Kidney glomerular epithelial cell (primary cell): ENCODE measurements at places on chromosomes 3 and 15.

- DNase-seq = peak; percentile 45
Measured at GRCh38 chr3:174125267-174125824, 727.8 kb downstream of the NLGN1 start.

DNA sequence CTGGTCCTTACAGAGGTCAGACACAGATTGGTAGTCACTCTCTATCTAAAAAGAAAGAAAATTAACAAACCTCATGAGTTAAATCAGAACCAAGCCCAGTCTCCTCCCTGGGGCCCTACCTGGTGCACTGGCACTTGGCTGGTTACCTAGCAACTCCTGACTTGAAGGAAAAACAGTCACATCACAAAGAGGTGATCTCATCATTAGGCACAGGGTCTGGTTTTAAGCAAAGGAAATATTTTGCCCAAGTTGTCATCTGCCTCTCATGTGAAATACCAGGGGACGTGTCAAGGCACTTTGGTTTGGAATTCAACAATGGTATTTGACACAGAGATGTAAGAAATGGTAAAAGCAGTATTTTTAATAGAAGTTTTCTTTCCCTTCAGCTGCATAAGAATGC is 47.7 kb upstream of the FMN1 start:
- DNase-seq = peak; percentile 98

DNA sequence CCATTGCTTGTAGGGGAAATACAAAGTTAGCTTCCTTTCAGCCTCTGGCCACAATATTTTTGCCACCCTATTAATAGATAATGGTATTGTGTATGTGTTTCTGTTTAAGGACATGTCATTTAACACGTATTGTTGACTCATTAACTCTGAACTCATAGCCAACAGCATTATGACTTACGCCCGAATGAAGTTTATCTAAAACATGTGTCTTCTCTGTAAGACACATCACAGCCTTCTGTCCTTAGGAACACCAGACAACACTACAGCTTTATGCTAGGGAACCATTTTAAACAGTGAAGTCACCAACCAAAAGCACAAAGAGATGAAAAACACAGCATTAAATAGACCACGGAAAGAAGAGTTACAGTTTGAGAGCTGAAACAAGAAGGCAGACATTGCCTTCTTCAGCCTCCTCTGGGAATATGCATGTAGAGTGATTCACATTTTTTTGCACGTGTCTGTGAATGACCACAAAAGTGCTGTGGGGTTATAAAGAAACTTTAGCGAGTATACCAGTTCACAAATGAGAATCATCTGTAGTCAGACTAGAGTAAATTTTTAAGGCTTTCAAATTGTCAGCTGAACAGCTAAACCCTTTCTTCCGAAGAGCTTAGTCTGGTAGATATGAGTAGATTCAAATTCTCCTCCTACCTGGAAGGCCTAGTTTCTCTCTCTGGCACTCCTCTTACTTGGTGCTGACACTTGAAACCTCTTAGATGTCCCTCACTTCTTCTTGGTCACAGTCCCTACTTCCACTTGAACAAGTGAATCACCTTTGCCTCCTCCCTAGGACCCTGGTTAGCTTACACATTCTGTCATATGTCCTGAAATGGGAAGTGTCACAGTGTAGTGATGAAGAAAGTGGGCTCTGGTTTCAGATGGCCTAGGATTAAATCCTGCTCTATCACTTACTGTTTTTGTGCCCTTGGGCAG is 32.2 kb downstream of the MCTP2 start:
- no peak for DNase-seq

GRCh38 chr3:187011915-187012314 is 81.6 kb downstream of the ST6GAL1 start:
- no peak for DNase-seq

DNA sequence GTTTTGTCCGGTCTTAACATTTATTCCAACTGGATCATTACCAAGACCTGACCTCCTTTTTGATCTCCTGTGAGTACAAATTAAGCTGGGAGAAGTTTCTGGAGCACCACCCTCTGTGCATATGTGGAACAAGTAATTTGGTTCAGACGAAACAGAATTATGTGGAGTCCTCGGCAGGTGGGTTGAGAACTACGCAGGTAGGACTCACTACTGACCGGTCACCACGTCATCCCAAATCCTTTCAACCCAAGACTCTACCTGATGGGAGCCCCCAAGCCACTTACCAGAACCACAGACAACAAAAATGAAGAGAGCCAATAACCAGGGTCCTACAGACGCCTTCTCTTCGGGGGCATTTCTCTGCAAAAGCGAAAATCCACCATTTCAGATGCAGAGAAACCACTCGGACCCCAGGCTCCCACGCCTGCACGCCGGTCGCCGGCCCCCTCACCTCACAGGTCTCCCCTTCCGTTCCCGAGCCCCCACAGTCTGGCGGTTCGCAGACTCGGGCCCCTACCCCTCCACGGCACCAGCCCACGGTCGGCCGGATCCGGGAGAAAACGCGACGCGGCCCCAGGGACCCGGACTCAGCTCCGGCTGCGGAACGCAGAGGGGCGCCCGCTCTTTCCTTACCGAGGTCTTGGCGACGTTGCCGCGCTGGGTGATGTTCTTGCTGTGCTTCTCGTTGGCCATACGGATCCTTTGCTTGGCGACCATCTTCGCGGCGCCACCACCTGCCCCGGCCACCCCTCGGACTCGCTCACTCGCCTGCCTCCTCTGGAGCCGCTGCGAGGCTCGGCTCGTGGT is 674 bp downstream of the SERP1 start:
- DNase-seq = no peak

GRCh38 chr15:59632714-59633113 is 21.1 kb downstream of the GCNT3 start:
- DNase-seq = no peak

DNA sequence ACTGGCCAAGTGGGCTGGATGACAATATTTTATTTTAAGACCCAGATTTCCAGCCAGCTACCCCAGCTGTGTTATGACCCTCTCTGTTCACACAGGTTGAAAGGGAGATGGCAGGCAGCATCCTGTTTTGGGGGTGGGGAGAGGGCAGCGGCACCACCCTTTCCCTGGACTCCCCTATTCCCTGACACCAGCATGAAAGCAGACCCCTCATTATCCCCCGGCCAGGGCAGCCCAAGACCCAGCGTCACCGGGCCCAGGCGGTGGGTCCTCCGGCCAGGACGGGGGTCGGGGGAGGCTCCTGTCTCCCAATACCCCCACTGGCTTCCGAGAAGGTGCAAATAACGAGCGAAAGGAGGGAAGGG is 127.6 kb upstream of the MEF2A start:
- DNase-seq = no peak

- DNase-seq = no peak
Measured at GRCh38 chr3:108380128-108380795, 83.9 kb downstream of the HHLA2 start.

- DNase-seq = no peak
Measured at GRCh38 chr15:71801935-71802655, 8.3 kb upstream of the NR2E3 start.

GRCh38 chr3:44430466-44430865 is 47.0 kb downstream of the ZNF445 start:
- no peak for DNase-seq

DNA sequence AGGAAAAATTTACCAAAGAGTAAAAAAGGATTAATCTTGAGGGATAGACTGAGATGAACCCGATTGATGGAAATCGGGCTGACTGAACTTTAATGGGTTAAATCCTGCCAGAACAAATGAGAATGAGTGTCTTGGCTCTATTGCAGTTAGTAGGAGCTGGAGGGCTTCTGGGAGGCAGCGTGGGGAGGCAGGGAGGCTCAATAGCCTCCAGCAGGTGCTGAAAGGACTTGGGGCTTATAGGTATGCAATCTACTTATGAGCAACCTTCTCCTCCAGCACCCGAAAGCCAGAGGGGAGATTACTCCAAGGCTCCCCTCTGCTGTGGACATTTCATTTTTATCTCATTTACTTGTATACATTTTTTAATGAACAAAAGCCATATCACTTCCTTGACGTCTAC is 1.0 kb upstream of the CRYBG3 start:
- DNase-seq = no peak

GRCh38 chr3:62371720-62372591 is 1.4 kb downstream of the FEZF2 start:
- DNase-seq = no peak

DNA sequence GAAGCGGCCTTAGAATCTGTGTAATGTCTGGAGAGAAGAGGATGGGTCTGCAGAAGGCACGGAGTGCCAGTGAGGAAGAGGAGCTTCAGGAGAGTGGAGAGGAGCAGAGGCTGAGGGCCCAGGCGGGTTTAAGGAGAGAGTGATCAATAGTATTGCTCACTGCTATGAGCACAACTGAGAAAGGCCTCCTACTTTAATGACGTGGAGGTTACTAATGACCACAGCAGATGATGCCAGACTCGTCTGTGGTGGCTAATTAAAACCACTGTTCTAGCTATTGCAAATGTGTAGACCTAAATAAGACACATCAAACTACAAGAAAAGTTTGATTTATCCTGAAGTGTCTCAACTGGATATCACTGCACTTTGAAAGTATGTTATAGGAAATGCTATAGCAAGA is 33.2 kb downstream of the MTMR10 start:
- no peak for DNase-seq

- DNase-seq = no peak
Measured at GRCh38 chr3:45033791-45034190, 7.7 kb downstream of the CLEC3B start.

- DNase-seq = peak; percentile 50
Measured at GRCh38 chr15:55897560-55898336, 95.7 kb downstream of the NEDD4 start.

GRCh38 chr3:153897842-153898241 is 223.3 kb upstream of the ARHGEF26 start:
- no peak for DNase-seq

DNA sequence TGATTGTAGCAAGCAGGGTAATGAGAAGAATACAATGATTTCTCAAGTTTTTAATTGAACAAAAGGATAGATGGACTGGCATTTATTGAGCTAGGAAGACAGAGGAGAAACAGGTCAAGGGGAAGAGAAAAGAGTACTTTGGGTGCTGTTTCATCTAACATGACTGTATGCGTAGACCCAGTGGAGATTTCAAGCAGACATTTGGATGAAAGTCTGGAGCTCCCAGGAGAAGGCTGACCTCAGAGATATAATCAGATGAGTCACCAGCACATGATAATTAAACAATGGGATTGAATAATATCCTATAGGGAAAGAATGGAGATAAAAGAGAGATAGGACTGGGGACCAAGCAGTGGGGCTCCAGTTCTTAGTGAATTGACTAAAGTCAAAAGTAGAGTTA is 194.9 kb downstream of the ARRDC4 start:
- DNase-seq = no peak

DNA sequence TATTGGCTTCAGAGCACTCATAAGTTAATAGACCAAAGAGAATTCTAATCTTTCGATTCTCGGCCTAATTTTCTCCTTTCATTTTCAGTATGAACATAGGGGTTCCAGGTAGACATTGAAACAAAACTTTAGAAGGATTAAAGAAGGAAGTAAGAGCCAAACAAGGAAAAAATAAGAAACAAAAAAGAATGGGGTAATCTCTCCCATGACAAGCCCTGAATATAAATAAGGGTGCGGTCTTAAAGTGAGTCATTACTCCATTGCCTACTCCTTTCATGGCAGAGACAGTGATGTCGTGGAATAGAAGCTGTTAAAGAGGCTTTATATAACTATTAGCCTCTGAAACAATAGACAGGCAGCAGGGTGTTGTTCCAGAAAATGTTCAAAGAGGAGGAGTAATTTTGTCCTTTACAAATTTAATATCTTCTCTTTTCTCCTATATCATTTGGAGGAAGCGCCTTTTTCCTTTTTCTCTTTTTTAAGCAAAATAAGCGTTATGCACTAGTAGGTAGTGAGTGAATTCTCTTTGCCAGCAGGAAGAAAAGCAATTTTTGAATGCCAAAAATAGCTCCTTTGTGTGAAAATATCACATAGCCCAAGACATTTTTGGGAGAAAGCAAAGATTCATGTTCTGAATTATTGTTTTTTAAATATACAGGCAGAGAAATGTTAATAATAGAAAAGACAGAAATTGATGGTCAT is 607.9 kb upstream of the KCNMB2 start:
- DNase-seq = no peak

DNA sequence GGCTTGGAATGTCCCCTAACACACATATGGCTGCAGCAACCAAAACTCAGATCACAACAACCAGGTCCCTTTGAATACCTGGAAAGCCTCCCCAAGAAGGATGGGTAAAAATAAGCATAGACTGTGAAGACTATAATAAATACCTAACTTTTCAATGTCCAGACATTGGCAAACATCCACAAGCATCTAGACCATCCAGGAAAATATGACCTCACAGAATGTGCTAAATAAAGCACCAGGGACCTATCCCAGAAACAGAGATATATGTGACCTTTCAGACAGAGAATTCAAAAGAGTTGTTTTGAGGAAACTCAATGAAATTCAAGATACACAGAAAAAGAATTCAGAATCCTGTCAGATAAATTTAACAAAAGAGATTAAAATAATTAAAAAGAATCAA is 109.2 kb downstream of the NEDD4 start:
- DNase-seq = no peak

GRCh38 chr3:105610473-105610872 is 243.8 kb downstream of the ALCAM start:
- no peak for DNase-seq
